ENCODE measurements at places on chromosomes 6 and 20.

DNA sequence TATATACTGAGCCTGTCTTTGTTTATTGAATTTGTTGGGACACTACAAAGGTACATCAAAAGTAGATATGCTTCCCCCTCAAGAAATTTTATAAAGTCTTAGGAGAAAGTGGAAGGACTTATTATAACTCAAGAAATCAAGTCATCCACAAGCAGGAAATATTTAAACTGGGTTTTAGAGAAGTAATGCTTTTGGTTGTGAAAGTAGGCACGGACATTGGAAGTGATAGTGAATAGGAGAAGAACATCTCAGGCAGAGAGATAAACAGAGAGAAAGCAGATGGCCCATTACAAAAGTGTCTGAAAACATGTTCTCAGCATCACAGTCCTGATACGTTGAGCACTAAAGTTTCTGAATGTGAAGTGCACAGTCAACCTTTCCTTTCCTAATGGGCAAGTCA lies 415.6 kb upstream of the RNF217 start:
- DNase-seq, result no peak
- no peak overlapping the region for H3K27ac ChIP-seq
- no peaks in the 10 kb centered on the region for H3K36me3 ChIP-seq
- no peaks in the 10 kb centered on the region for H3K27me3 ChIP-seq
- H3K4me1 ChIP-seq, result no peaks in the 10 kb centered on the region

DNA sequence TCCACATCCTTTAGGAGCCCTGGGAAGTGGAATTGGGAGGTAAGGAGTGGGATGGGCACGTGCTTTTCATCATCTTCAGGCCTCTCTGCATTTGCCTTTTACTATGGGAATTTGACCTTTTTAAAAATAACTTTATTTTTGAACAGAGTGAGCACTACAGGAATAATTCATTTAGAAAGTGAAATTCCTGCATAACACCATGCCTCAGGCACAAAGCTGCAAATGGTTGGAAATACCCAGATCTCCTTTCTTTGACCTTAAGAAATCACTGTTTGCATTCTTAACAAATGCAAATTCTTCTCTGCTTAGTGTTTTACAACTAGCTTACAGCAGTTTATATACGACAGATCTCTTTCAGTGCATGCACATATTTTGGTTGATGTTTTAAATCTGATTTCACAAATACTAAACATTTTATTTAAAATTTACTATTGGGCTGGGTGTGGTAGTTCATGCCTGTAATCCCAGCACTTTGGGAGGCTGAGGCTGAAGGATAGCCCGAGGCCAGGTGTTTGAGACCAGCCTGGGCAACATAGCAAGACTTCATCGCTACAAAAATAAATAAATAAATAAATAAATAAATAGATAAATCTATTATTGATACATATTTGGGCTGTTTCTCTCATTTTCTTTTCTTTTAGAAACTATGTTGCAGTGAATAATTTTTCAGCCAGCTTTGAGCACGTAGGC lies 24.5 kb downstream of the CST8 start:
- H3K36me3 ChIP-seq, result no peaks in the 10 kb centered on the region
- no peak overlapping the region for H3K4me3 ChIP-seq
- DNase-seq, result no peak
- H3K27ac ChIP-seq, result no peak overlapping the region
- H3K4me1 ChIP-seq, result no peaks in the 10 kb centered on the region

DNA sequence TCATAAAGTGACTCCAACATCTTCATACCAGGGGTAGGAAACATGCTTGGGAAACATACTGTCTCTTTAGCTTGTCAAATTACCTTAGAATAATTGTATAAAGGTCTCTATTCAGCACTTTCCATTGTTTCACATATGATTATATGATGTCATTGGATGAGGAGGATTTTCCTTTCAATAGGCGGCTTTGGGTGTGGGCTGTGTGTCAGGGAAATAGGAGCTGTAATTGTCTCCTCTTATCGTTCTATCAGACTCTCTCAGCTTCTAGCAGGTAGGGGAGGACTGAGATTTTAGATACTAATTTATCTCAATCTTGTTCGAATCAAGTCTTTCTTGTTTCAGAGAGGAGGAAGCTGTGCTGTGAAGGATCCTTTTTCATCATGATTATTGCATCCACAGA lies 179.4 kb upstream of the OLIG3 start:
- no peak overlapping the region for H3K27ac ChIP-seq
- no peaks in the 10 kb centered on the region for H3K4me1 ChIP-seq
- no peak overlapping the region for H3K4me3 ChIP-seq
- no peaks in the 10 kb centered on the region for H3K36me3 ChIP-seq

DNA sequence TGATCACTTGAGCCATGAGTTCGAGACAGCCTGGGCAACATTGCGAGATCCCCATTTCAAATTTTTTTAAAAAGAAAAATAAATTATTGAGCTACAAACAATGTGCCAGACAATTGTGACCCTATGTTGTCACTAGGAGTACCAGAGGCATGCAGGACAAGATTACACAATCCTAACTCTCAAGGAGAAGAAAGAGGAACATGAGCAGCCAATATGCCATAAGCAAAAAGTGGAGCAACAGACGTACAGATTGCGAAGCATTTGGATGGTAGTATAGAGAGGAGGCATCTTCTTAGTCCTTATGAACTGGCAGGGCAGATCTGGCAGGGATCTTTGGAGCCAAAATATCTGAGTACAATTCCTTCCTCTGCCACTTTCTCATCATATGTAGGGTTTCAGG lies 156.4 kb downstream of the OR2B2 start:
- no peak overlapping the region for H3K27ac ChIP-seq
- peaks cover 42% of the 10 kb centered on the region for H3K27me3 ChIP-seq
- H3K4me3 ChIP-seq, result no peak overlapping the region

GRCh38 chr6:168834042-168834587 lies 393.1 kb downstream of the SMOC2 start:
- no peaks in the 10 kb centered on the region for H3K4me1 ChIP-seq
- DNase-seq, result no peak
- H3K27ac ChIP-seq, result no peak overlapping the region
- no peaks in the 10 kb centered on the region for H3K27me3 ChIP-seq
- H3K36me3 ChIP-seq, result no peaks in the 10 kb centered on the region

GRCh38 chr6:81747327-81747726 lies 5.2 kb downstream of the TENT5A start:
- DNase-seq, result no peak
- H3K27me3 ChIP-seq, result no peaks in the 10 kb centered on the region
- no peaks in the 10 kb centered on the region for H3K36me3 ChIP-seq
- no peak overlapping the region for H3K4me3 ChIP-seq
- H3K27ac ChIP-seq, result no peak overlapping the region

DNA sequence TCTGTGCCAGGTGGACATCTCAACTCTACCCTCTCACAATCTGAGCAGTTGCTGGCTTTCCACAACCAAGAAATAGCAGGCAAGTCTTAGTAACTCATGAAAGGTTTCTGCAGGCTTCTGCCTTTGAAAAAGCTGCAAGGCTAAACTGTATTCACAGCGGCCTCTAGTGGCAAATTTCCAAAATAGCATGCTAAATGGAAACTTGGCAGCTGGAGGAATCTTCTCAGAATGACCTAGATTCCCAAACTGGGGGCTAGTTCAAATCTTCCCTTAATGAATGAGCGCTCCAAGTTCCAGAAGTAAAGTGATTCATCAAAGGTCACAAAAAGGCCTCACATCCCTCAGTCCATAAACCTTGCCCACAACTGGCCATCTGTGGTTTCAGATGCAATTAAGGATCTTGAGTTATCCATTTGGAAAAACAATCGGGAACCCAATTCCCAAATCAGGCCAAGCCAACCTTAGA lies 11.9 kb upstream of the CPNE5 start:
- H3K36me3 ChIP-seq, result peaks cover 31% of the 10 kb centered on the region
- no peak overlapping the region for H3K4me3 ChIP-seq
- no peaks in the 10 kb centered on the region for H3K27me3 ChIP-seq
- peak overlapping the region; percentile 82 for H3K27ac ChIP-seq
- DNase-seq, result peak; percentile 90
